ENCODE measurements at places on chromosomes 3 and 15.

- no peak for DNase-seq
Measured at GRCh38 chr3:64884536-64884935, 196.7 kb upstream of the ADAMTS9 start.

DNA sequence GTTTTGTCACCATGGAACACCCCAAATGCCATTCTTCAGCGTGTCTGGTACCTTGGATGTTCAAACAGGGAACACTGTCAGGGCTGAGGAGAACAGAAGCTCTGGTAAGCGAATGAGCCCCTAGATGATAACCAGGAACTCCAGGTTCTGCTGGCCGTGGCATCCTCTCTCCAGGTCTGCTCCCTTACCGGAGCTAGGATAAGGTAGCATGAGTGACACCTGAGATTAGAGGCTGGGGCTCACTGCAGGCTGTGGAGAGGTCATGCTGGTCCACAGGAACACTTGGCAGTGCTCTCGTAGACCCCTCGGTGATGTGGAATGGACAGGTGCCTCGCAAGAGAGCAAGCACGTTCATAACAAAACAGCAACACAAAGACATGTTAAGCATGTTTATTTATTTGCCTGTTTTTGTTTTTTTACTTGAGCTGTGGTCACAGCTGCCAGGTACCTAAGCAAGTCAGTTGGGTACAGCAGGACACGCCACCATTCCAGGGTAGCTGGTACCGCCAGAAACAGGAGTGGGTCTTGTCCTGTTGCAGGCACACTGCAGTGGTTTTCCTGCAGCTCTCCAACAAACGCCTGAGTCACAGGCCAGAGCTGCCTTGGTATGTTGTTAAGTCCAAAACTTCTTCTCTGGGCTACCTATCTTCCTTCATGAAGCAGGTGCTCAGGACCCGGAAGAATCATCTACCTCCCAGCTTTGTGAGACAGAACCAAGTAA is 4.6 kb downstream of the RBM15B start:
- DNase-seq = no peak

- no peak for DNase-seq
Measured at GRCh38 chr15:62517541-62517940, 352.5 kb upstream of the C2CD4B start.

DNA sequence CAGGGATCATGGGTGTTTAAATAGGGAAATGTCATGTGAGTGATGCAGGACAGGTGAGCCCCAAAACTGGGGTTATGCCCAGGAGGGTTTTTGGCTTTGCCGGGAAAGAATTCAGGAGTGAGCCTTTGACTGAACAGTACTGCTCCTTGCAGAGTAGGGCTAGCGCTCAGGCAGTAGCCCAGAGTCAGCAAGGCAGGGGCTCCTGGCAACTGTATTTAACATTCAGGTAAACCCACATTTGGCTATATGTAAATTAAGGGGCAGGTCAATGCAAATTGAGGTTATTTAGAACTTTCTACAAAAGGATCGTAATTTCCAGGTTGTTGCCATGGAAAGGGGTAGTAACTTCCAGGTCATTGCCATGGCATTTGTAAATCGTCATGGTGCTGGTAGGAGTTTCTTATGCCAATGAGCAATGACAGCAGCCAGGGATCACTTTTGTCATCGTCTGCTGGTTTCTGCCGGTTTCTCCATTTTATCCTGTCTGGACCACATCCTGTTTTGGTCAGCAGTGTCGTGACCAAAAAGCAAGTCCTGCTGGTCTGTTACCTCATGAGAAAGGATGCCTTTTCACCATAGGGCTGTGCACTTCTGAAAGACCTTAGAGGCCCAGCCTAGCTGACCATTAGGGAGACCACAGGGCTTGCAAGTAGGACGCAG is 24.3 kb downstream of the MTHFS start:
- no peak for DNase-seq

GRCh38 chr3:39021465-39022285 is 30.1 kb downstream of the SCN11A start:
- DNase-seq = no peak

DNA sequence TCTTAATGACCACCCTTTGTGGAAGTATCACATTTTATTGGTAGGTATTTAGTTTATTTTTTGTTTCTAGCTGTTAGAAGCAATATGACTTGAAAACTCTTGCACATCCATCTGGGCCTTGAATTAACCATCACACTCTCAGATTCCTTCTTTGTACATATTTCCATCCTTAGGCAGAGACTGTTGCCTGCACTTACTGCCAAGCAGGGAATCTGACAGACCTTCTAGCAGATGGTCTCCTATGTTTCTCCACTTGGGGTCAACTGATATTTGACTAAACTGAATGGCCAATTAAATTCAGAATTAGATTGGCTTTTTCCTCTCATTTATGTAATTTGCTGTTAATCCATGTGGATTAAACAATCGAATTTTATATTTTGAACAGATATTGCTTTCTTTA is 324.9 kb upstream of the TGFBR2 start:
- DNase-seq = no peak

DNA sequence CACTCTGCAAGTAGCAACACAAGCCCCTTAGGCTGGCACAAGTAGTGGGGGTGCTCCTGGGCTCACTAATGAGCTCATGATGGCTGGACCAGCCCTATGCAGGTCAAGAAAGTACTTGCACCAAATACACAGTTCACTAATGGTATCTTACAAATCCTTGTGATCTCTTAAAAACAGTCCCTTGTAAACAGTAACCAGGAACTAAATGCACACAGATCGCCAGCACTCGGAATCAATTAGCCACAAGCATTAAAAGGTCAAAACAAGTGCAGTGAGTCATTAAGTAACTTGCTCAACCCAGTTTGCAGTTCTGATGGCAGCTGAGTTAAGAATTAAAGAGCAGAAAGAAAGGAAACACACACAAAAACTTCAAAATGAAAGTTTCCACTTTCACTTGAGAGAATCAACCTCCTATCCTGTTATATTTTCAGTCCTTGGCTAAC is 43.2 kb downstream of the ARHGEF3 start:
- no peak for DNase-seq

DNA sequence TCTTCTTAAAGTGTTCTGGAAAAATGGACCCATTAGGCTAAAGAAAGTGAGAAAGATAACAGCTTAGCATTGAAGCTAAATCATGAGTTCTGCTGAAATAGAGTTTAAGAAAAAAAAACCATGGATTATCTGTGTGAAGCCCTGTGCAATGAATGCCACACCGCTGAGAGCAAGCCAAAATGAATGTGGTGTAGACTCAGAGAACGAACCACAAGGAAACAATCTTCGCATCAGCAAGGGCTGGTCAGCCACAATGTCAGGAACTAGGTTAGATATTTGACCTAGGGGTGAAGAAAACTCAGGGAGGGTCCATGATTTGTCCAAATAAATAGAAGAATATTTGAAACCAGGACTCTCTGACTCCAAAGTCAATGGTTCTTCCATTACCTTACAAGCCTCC is 91.4 kb upstream of the MEX3B start:
- DNase-seq = no peak

DNA sequence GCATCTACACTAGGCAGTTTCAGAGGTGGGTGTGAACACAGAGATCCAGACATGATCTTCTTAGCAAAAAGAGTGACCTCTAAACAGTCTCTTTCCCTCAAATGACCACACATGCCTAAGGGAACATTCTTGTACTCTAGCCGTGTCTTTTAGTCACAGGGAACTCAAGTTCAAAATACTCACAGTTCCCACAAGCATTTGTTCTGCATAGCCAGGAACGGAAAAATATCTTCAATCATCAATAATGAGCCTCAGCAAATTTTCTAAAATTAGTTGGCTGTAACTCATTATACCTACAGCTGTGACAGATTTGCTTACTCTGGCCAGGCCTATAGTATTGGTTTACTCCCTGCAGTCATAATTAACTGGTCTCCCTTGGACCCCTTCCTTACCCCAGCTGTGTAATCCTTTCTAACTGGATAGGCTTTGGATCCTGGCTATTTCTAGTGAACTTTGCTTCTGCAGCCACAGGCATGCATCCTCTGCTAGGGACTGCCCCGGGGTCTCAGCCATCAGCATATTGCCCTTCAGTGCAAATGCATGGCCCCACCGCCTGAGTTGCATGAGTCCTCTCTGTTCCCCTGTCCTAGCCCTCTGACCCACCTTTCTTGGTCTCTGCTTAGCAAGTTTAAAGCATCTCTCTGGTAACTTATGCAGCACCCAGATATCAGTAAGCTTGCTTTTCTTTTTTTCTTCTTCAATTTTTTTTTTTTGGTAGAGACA is 56.0 kb upstream of the HACD2 start:
- DNase-seq = no peak

DNA sequence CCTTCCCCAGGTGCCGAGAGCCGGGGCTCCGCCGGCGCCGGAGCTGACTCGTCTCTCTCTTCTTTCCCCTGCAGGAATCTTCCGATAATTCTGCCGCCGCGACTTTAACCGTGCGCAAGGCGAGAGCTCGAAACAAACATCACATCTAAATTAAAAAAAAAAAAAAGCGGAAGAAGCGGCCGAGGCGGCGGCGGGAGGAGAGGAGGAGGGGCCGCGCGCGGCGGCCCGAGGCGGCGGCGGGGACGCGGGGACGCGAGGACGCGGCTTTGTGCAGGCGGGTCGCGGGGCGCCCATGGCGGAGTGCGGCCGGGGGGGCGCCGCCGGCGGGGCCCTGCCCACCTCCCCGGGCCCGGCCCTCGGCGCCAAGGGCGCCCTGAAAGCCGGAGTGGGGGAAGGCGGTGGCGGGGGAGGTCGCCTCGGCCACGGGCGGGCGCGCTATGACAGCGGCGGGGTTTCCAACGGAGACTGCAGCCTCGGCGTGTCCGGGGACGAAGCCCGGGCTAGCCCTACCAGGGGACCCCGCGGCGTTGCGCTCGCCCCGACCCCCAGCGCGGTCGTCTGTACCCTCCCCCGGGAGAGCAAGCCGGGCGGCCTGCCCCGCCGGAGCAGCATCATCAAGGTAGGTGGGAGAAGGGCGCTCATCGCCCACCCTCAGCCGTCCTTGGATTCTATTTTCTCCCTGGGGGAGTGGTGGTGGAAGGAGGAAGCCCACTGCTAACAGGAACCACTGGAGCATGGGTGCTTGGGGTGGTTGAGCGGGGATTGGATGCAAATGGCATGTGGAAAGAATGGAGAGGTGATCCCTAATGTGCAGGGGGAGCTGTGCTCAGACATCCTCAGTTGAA is at the start of gene PLCL2:
Gene PLCL2, plus strand, starts transcription at position 208 of the 845 bp plus-strand sequence. Its CDS starts 85 bp downstream, at position 293.
- peak; percentile 34 for DNase-seq

GRCh38 chr15:36881516-36881915 is 218.8 kb downstream of the MEIS2 start:
- DNase-seq = no peak

All from activated T-helper 1 cell treated with anti-CD3 and anti-CD28 coated beads, Interleukin-2, amount 50 U/mL, for 16 hours (primary cell).